Heart right ventricle (tissue), 16 donors: ENCODE measurements at places on chromosomes 7 and 10. TPM values are rescaled to one million over a fixed set of nuclear protein-coding genes. Genes with fewer than 3 reads are reported as not detected.

THSD7A gene
- total RNA-seq = 1.2 TPM

CYP3A4 gene
- not detected for total RNA-seq

SORCS1 gene
- total RNA-seq = 2.0 TPM

SVOPL gene
- not detected for total RNA-seq

ZNF316 gene
- total RNA-seq = 14.0 TPM

ST8SIA6 gene
- 8.8 TPM for total RNA-seq

MAT1A gene
- total RNA-seq = not detected

NKX2-3 gene
- total RNA-seq = not detected

TASOR2 gene
- 26.9 TPM for total RNA-seq

SEMA3E gene
- total RNA-seq = not detected

MORN4 gene
- total RNA-seq = 11.0 TPM

MEOX2 gene
- total RNA-seq = 7.5 TPM

PIP gene
- total RNA-seq = not detected

LIPJ gene
- 0.16 TPM for total RNA-seq

SSMEM1 gene
- not detected for total RNA-seq

ENTPD1 gene
- total RNA-seq = 9.1 TPM

C10orf105 gene
- not detected for total RNA-seq

RASA4B gene
- total RNA-seq = 3.9 TPM

NAT16 gene
- total RNA-seq = not detected

WIPF3 gene
- total RNA-seq = 8.8 TPM

MPP7 gene
- total RNA-seq = 18.4 TPM

AKR1C8 gene
- total RNA-seq = not detected

BTBD16 gene
- not detected for total RNA-seq
